Thymus (tissue), 14 donors: ENCODE measurements at places on chromosomes 5 and 9.

DNA sequence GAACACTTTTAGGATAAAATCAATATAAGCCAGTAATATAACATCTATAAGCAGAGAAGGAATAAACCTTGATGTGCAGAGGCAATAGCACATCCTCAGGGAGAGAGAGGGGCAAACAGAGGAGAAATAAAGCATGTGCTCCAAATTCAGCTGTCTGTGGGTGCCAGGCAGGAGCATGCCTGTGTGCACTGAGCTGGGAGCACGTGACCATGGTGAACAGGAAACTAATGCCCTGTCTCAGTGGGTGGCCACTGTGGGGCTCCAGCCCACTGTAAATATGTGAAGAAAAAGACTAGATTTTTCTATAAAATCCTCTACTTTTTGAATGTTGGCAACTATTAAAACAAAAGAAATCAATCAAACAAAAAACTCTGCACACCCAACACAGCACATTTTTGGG is 55.3 kb downstream of the FYB1 start:
- no peak for DNase-seq

DNA sequence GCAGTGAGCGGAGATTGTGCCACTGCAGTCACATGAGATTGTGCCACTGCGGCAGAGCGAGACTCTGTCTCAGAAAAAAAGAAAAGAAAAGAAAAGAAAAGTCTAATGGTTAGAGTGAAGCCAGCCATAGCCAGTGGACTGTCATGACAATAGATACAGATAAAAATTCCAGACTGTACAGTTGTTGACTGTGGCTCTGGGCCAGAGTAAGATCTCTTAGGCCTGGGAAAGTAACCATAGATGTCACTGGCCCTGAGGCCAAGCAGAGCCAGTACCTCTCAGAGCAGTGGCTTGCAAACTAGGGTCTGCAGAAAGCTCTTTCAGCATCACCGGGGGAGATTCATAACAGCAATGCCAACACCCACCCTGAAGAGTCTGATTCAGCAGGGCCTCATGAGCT is 44.1 kb upstream of the SUB1 start:
- no peak for DNase-seq

DNA sequence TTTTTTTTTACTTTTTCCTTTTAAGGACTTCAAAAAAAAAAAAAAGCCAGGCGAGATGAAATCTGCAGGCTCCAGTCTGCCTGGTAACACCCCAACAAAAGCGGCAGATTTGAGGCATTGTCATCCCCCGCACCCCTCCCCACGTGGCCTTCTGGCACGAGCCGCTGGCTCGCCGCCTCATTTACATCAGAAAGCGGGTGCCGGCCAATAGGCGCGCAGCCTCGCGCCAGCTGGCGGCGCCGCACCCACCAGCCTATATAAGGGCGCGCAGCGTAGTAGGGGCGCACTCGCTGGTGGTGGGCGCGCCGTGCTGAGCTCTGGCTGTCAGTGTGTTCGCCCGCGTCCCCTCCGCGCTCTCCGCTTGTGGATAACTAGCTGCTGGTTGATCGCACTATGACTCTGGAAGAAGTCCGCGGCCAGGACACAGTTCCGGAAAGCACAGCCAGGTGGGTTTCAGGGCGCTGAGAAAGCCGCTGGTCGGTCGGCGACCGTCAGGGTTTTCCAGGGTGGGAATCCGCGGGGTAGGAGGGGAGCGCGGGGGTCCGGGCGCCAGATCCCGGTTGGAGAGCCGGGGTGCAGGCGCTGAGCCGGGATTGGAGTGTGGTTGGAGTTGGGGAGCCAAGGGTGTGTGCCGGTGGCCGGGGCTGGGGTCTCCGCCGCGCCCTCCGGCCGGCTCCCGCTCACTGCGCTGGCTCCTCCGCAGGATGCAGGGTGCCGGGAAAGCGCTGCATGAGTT is at the start of gene GADD45G:
Gene GADD45G, plus strand, starts transcription at position 284 of the 736 bp plus-strand sequence. Its CDS starts 110 bp downstream, at position 394.
- peak; percentile 86 for DNase-seq

- no peak for DNase-seq
Observed at GRCh38 chr9:116859763-116860162, 172.7 kb downstream of the TRIM32 start.

DNA sequence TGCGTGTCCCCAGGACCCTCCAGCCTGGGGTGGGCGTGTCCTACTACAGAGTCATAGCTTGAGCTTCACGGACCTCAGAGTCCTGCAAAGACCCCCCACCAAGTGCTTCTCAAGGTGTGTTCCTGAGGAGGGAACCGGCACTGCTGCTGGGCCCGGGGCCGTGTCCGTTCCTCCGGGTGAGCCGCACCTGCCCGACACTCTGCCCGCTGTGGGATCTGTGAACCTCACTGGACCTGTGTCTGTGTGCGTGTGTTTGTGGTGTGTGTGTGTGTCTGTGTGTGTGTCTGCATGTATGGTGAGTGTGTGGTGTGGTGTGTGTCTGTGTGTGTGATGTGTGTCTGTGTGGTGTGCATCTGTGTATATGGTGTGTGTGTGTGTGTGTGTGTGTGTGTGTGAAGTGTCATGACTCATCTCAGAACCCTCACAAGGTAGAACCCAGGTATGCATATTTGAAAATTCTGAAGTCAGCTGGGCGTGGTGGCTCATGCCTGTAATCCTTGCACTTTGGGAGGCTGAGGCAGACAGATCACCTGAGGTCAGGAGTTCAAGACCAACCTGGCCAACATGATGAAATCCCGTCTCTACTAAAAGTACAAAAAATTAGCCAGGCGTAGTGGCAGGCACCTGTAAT is 40.9 kb upstream of the RXRA start:
- no peak for DNase-seq
